Stimulated activated CD4-positive, alpha-beta T cell treated with anti-CD3 and anti-CD28 coated beads, Interleukin-1b, Interleukin-23, amount 100 ng/mL, for 1 hour (primary cell): ENCODE measurements at places on chromosomes 12 and 14.

- DNase-seq = no peak
Measured at GRCh38 chr12:4743046-4743445, 22.8 kb downstream of the GALNT8 start.

- DNase-seq = no peak
Measured at GRCh38 chr12:109517619-109518018, 40.2 kb downstream of the UBE3B start.

DNA sequence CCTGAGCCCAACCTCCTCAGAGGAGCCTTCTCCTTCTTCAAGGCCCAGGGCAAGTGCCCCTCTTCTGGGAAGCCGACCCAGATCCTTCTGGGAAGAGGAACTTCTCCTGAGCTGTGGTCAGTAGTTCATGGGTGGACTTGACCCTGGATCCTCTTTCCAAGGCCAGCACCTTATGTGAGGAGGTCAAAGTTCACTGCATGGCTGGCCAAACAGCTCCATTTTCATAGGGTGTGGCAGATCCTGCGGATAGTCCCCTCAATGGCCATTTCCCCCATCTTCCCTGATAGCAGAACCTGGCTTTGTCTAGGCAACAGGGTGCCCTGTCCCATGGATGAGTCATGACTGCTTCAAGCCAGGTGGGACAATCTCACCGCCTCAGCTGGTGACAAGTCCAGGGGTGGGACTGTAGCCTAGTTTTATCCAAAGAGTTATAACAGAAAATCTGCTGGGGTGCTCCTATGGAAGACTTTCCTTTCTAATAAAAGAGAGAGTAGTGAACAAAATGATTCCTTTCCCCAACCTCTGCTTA lies 10.4 kb downstream of the ASB2 start:
- DNase-seq = no peak

GRCh38 chr12:123892853-123893252 lies 79.8 kb downstream of the CCDC92 start:
- no peak for DNase-seq

- no peak for DNase-seq
Measured at GRCh38 chr12:49843876-49844437, 1.1 kb upstream of the BCDIN3D start.

- no peak for DNase-seq
Measured at GRCh38 chr14:58947156-58947555, 241.3 kb upstream of the DAAM1 start.

DNA sequence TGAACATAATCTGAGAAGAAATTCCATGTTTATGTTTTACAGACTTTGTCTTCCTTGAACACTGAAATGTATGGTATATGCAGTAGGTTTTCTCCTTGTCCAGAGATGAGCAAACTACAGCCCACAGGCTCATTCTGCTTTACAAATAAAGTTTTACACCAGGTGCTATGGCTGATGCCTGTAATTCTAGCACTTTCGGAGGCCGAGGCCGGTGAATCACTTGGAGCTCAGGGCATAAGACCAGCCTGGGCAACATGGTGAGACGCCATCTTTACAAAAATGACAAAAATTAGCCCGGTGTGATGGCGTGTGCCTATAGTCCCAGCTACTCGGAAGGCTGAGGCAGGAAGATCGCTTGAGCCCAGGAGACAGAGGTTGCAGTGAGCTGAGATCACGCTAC lies 64.7 kb downstream of the LRP6 start:
- no peak for DNase-seq

DNA sequence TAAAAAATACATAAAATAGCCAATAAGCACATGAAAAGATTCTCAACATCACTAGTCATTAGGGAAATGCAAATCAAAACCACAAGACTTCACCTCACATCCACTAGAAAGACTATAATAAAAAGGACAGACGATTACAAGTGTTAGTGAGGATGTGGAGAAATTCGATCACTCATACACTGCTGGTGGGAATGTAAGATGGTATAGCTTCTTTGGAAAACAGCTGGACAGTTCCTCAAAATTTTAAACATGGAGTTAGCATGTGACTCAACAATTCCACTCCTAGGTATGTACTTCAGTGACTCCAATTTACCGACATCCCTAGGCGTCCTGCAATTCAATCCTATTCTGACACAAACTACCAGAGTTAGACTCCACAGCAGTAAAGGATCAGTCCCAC lies 13.7 kb downstream of the TRIM9 start:
- no peak for DNase-seq
